ENCODE measurements at places on chromosomes 3 and 15. TPM values are rescaled to one million over a fixed set of nuclear protein-coding genes. Genes with fewer than 3 reads are reported as not detected.

- DNase-seq: no peak
Measured at GRCh38 chr3:1235526-1236120, 142.8 kb downstream of the CNTN6 start.

SPTBN5 gene
- total RNA-seq: 1.1 TPM

DNA sequence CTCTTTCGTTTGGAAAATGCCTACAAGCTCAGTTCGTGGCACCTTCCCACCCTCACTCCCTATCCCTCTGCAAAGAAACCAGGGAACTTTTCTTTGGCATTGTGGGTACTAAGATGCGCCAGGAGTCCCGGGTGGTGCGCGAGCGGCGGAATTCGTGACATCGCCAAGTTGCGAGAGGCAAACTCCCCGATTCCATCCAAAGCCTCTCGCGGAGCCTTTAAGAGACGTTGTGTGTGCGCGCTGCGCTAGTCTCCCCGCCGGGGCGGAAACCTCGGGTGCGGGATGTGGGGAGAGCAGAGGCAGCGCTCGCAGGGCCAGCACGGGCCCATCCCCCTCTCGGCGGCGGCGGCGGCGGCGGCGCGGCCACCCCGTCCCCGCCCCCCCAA lies 443 bp upstream of the NR2F2 start:
- no peak for DNase-seq

- no peak for DNase-seq
Measured at GRCh38 chr3:112111785-112112402, 21.2 kb downstream of the GCSAM start.

EIF2A gene
- total RNA-seq: 105 TPM

- DNase-seq: no peak
Measured at GRCh38 chr15:45101749-45102148, 12.2 kb downstream of the DUOX2 start.

FURIN gene
- 46.6 TPM for total RNA-seq

NANOGP8 gene
- total RNA-seq: not detected

- DNase-seq: no peak
Measured at GRCh38 chr3:57518276-57518915, 25.7 kb downstream of the DNAH12 start.

SLC7A14 gene
- not detected for total RNA-seq
